GM12864 (cell line): ENCODE measurements at places on chromosomes 4 and X.

DNA sequence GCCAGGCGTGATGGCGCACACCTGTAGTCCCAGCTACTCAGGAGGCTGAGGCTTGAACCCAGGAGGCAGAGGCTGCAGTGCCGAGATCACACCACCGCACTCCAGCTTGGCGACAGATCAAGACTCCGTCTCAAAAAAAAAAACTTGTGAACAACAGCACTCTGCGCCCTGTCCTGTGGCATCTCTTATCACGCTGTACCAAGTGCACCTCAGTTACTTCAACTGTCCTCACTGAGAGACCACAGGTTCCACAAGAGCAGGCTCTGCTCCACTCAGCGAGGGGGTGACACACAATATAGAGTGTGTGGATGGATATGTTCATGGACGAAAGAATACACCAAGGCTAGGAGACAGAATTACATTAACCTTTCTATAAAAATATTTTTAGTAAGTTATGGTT lies 49.3 kb downstream of the ADGRA3 start:
- DNase-seq: no peak

- no peak for DNase-seq
Observed at GRCh38 chr4:76546759-76547742, 112.0 kb downstream of the SHROOM3 start.

DNA sequence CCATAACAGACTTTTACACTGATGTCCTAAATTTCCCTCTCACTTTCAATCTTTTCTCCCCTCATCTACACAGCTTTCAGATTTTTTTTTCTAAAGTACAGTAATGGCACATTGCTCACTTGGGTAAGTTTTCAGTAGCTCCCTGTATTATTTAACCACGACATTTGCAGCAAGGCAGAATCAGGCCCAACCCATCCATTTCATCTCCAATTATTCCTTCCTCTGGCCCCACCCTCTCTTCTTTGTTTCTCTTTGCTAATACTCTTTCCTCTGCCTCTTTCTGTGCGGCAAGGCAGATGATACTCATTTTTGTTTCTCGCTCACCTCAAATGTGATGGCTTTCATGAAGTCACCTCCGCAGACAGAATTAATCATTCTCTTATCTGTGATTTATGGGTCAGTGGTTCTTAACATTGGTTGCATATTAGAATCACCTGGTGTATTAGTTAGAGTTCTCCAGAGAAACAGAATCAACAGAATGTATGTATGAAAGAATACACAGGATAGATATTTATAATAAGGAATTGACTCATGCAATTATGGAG lies 43.4 kb upstream of the GATB start:
- no peak for DNase-seq

DNA sequence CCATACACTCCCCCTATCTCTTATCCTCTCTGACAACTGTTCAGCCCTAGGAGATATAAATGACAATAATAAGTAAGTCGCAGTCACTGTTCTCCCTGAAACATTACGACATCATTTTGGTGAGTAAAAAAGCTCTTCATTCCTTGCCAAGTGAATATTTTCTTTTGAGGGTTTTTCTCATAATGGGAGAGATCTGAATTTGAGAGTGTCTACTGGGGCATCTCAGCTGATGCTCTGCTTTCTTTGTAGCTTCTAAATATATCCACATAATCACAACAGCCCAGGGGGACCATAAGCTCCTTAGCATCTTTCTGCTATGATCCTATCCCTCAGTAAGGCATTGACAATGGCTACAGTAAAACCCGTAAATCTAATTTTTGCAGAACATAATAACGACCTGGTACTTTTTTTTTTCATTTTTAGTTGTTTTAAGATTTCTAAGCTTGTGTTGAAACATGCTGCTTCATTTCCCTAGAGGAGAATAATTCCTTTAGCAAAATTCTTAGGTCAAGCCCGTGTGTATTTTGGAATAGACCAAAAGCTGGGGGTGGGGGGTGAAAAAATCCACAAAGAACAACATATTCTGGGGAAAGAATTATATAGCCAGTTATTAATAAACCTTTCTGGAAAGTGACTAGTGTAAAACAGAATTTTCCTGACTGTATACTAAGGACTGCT lies 78.1 kb upstream of the GPM6B start:
- DNase-seq: no peak

GRCh38 chr4:23365086-23365485 lies 524.8 kb downstream of the PPARGC1A start:
- no peak for DNase-seq

GRCh38 chr4:18626366-18626765 lies 604.8 kb upstream of the LCORL start:
- no peak for DNase-seq

GRCh38 chr4:121168446-121169281 lies 4.5 kb upstream of the TNIP3 start:
- DNase-seq: peak; percentile 37

DNA sequence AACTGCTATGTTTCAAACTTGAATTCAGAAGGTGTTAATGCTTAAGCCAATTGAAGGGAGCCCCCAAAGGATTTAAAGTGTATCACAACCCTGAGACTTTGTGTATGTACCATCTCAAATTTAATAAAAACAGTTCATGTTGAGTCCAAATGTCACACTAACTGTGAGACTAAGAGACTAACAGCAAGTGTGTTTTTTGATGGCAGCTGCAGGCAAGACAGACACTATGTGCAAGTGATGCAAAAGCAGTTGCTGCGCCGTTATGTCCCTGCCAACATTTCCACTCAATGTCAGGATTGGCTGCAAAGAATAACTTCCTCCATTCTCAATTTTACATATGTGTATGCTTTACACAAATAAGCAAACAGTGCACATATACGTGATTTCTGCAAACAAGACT lies 594.6 kb downstream of the IL15 start:
- no peak for DNase-seq

- no peak for DNase-seq
Observed at GRCh38 chr4:106691749-106692148, 323.2 kb upstream of the GIMD1 start.

- DNase-seq: no peak
Observed at GRCh38 chrX:41667631-41668030, 21.1 kb upstream of the GPR34 start.

DNA sequence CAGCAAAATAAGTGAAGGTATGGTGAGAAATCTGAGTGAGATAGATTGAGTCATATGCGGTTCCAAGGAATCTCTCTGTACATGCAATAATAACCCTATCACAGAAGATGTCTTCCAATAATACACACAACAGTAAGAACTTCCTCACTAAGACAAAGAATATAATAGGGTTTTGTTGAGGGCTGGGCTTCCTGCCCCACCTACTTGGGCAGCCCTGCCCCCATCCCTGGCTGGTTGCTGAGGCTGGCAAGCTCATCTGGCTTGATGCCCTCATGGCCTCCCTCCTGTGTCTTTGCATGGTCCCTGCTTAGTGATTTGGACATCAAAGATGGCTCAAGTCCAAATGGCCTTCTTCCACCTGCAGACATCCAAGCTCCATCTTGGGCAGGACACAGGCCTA lies 2.7 kb downstream of the GEMIN8 start:
- no peak for DNase-seq

- DNase-seq: no peak
Observed at GRCh38 chrX:19097553-19098283, 24.6 kb downstream of the ADGRG2 start.

- no peak for DNase-seq
Observed at GRCh38 chr4:93061826-93062225, 758.1 kb downstream of the GRID2 start.

DNA sequence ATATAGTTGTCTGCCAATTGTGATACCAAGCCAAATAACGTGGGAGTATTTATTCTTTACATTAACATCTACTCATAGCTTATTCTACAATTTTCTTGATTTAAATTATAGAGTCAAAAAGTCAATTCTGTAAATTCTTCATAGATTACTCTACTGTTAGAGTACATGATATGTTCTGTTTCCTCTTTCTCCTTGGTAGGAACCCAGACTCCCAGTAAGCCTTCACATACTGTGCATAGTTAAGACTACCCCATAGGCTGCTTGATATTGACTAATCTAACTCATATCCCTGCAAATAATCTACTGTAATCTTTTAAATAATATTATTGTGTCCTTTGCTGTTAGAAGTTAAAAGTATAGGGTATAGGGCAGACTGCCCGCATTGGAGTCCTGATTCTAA lies 35.4 kb downstream of the BANK1 start:
- no peak for DNase-seq

GRCh38 chr4:146029147-146029546 lies 90.5 kb upstream of the ZNF827 start:
- DNase-seq: no peak

DNA sequence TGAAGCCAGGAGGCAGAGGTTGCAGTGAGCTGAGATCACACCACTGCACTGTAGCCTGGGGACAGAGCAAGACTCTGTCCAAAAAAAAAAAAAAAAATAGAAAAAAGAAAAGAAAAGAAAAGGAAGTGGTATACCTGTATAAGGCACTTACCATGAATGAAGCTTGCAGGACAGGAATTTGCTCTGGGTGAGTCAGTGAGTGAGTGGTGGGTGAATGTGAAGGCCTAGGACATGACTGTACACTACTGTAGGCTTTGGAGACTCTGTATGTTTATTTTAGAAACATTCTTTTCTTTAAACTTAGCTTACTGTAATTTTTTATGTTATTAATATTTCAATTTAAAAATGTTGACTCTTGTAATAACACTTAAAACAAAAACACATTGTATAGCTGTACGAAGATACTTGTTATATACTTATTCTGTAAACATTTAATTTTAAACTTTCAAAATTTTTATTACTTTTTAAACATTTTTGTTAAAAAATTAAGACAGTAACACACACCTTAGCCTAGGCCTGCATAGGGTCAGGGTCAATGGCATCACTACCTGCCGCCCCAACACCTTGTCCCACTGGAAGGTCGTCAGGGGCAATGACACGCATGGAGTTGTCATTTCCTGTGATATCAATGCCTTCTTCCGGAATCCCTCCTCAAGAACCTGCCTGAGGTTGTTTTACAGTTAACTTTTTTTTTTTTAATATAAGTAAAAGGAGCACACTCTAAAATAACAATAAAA lies 78.7 kb downstream of the CLNK start:
- no peak for DNase-seq

GRCh38 chr4:27638163-27638915 lies 777.7 kb downstream of the STIM2 start:
- DNase-seq: no peak

DNA sequence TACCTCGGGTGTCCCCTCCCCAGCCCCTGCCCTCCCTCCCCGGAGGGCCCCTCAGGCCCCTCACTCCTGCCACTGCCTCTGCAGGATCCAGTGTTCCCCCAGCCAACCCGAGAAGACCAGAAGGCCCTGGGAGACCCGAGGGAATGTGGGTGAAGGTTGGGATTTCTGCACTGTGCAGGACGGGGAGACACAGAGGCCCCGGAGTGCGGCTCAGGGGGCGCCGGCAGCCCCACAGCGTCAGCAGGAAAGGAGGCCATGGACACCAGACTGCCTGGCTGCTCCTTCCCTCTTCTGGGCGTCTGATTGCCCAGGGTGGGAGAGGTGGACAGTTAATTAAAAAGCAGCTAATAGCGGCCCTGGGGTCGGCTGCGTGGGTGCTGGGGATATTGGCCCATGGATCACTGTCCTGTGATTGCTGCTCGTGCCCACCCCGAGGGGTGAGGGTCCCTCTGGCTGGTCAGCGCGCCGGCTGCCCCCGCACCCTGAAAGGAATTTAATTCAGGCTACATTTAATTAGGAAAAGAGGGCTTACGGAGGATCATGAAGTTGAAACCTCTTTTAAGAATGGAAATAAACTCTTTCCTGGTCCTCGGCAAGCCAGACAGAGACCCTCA lies 57.8 kb upstream of the NKX1-1 start:
- DNase-seq: no peak

- DNase-seq: no peak
Observed at GRCh38 chr4:24764345-24764744, 31.0 kb upstream of the SOD3 start.

- no peak for DNase-seq
Observed at GRCh38 chr4:175637762-175638161, 174.3 kb downstream of the GPM6A start.

GRCh38 chr4:53514509-53514908 lies 76.8 kb downstream of the LNX1 start:
- DNase-seq: no peak

DNA sequence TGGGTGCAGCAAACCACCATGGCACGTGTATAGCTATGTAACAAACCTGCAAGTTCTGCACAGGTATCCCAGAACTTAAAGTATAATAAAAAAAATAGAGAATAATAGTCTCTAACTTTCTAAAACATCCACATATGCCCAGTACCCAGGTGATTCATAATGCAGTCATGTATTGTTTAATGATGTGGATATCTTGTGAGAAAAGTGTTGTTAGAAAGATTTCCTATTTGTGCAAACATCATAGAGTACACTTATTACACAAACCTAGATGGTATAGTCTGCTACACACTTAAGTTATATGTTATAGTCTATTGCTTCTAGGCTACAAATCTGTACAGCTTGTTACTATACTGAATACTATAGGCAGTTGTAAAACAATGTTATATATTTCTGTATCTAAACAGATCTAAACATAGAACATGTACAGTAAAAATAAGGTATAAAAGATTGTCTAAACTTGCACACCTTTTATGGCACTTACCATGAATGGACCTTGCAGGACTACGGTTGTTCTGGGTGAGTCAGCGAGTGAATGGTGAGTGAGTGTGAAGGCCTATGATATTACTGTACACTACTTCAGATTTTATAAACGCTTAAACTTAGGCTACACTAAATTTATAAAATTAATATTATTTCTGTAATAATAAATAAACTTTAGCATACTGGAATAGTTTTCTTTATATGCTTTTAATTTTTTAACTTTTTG lies 232.2 kb upstream of the SLIT2 start:
- DNase-seq: no peak

DNA sequence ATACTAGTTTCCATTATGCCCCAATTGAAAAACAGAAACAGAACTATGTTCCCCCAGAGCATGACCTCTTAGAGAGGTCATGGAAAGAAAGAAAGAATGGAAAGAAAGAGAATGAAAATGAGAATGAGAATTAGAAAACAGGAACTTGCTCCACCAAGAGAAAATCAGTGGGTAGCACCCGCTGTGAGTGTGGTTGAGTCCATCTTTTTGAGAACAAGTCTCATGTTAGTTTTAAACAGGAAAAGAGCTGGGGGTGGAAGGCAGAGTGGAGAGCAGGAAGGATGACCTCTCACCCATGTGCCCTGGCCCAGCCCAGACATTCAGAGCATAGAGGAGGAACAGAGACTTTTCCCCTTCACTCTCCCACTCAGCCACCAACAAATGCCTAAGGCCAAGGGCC lies 4.9 kb downstream of the GSX2 start:
- DNase-seq: no peak
